ENCODE measurements at places on chromosomes 3 and 15.

DNA sequence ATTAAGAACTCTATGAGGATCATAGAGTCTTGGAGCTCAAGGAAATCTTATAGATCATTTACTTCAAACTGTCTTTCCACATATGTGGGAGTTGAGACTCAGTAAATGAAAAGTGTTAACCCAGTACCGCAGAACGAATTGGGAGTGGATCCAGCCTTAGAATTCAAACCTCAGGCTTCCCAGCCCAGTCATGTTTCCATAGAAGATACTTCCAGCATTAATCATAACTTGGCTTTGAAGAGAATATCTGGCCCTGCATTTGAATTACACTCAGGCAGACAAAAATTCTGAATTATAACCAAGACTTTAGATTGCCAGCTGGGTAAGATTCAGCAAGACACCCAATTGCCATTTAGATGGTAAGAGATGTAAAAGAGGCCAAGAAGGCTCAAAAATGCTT is 972.0 kb downstream of the TUSC7 start:
- no peak for DNase-seq

GRCh38 chr3:111229301-111229700 is 157.7 kb downstream of the NECTIN3 start:
- no peak for DNase-seq

GRCh38 chr15:61076598-61077170 is 152.4 kb downstream of the RORA start:
- no peak for DNase-seq

GRCh38 chr3:107271787-107272387 is 105.4 kb upstream of the CCDC54 start:
- DNase-seq = no peak

Data from WTC11 (cell line).